ENCODE measurements at places on chromosomes 11 and 22.

GRCh38 chr11:35803115-35803514 lies 140.5 kb downstream of the TRIM44 start:
- no peak overlapping the region for H3K4me3 ChIP-seq
- no peaks in the 10 kb centered on the region for H3K4me1 ChIP-seq
- no peaks in the 10 kb centered on the region for H3K36me3 ChIP-seq
- H3K27me3 ChIP-seq = no peaks in the 10 kb centered on the region
- H3K27ac ChIP-seq = no peak overlapping the region
- DNase-seq = no peak

DNA sequence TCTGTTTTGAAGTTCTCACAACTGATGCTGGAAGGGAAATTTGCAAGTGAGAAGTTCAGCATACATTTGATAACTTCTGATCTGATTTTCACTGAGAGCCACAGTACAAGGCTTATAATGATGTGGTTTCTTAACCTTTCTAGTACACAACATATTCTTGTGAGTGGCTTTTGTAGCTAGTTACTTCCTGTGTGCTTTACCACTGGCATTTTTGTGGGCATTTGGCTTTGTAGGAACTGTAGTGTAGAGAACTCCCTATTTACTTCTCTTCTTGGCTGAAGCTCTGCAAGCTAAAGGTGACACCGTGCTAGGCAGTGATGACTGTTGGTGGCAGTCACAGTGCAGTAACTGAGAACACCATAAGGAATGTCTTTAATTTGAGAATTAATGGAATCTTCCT lies 14.9 kb downstream of the USP47 start:
- DNase-seq = no peak
- H3K4me1 ChIP-seq = peaks cover 28% of the 10 kb centered on the region
- H3K36me3 ChIP-seq = no peaks in the 10 kb centered on the region
- H3K4me3 ChIP-seq = no peak overlapping the region

DNA sequence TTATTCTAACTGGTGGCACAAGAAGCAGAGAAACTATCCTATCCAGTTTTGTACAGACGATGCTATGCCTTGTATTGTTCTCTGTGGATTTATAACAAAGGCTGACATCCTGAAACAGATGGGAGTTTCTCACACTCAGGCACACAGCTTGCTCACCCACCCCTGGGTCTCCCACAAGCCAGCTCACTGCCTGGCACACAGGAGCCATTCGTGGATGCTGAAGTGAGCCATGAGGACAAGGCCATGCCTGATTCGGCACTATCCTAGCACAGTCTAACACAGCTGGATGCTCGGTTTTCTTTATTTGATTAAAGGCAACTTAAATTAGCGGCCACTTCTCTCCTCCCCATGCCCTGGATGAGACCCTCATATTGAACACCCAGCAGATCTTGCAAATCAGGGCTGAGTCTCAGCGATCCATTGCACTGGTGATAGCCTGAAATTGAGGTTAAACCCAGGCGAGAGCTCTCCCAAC lies 25.7 kb upstream of the TMPRSS4 start:
- H3K4me3 ChIP-seq = no peak overlapping the region
- H3K4me1 ChIP-seq = no peaks in the 10 kb centered on the region
- no peak for DNase-seq
- H3K36me3 ChIP-seq = no peaks in the 10 kb centered on the region

- no peak overlapping the region for H3K27ac ChIP-seq
- no peaks in the 10 kb centered on the region for H3K27me3 ChIP-seq
- peak; percentile 62 for DNase-seq
- H3K4me3 ChIP-seq = no peak overlapping the region
- peaks cover 21% of the 10 kb centered on the region for H3K4me1 ChIP-seq
These were observed 2.2 kb downstream of the PPP2R5B start for GRCh38 chr11:64926689-64927088.

DNA sequence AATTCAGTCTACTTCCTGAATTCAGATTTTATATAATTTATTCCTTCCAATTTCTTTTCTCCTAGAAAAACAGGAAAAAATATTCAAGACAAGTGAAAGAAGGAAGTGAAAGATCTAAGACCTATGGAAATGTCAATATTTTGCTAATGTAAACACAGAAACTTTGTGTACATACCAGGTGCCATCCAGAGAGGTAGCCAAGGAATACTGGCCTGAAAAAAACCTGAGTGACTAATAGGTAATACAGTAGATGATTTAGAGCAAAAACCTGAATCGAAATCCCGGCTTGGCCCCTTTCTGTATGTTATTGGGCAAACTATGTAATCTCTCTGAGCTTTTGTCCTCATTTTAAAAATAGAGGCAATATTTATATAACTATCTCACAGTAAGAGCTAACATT lies 59.2 kb upstream of the FSHB start:
- H3K4me1 ChIP-seq = no peaks in the 10 kb centered on the region
- no peak for DNase-seq
- no peak overlapping the region for H3K4me3 ChIP-seq
- no peak overlapping the region for H3K27ac ChIP-seq
- H3K36me3 ChIP-seq = no peaks in the 10 kb centered on the region

- H3K36me3 ChIP-seq = peaks cover 21% of the 10 kb centered on the region
- peaks cover 5% of the 10 kb centered on the region for H3K4me1 ChIP-seq
- H3K27ac ChIP-seq = peak overlapping the region; percentile 73
- peak; percentile 96 for DNase-seq
These were observed 16.3 kb downstream of the SDHAF2 start for GRCh38 chr11:61446211-61446651.

DNA sequence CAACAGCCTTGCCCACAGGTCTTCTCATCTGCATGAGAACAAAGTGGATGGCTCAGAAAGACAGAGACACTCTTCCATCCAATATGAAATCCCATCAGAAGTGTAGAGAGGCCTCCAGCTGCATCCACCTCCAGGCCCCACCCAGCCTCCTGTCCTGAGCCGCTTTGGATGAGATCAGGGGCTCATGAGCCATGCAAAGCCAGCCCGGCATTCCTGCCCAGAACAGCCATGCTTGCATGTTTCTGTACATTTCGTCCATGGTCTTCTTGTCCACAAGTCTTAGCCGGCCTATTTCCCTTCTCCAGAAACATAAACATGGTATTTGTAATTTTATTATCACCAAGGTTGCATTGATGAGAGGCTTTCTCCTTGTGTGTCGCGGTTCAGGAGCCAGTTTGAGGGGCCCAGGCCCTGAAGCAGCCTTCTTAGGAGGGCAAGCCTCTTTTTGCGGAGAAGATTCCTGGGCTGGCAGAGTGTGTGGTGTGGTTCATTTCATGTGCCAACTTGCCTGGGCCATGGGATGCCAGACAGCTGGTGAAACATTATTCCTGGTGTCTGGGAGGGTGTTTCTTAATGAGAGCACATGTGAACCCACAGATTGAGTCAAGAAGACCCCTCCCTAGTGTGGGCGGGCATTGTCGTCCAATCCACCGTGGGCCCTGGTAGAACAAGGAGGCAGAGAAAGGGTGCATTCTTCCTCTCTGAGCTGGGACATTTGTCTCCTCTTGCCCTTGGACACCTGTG lies 928.9 kb downstream of the TBC1D22A start:
- H3K27me3 ChIP-seq = no peaks in the 10 kb centered on the region
- H3K4me1 ChIP-seq = no peaks in the 10 kb centered on the region
- no peak for DNase-seq
- no peak overlapping the region for H3K27ac ChIP-seq
- no peaks in the 10 kb centered on the region for H3K36me3 ChIP-seq
- H3K4me3 ChIP-seq = no peak overlapping the region

GRCh38 chr22:36739185-36739584 lies 35.6 kb upstream of the CACNG2 start:
- H3K4me3 ChIP-seq = no peak overlapping the region
- no peaks in the 10 kb centered on the region for H3K4me1 ChIP-seq
- peak; percentile 18 for DNase-seq
- no peak overlapping the region for H3K27ac ChIP-seq
- H3K27me3 ChIP-seq = no peaks in the 10 kb centered on the region

- no peak overlapping the region for H3K27ac ChIP-seq
- peaks cover 6% of the 10 kb centered on the region for H3K4me1 ChIP-seq
- no peak for DNase-seq
- H3K27me3 ChIP-seq = no peaks in the 10 kb centered on the region
These were observed 24.1 kb upstream of the CHKA start for GRCh38 chr11:68145120-68145866.

- DNase-seq = no peak
- H3K27ac ChIP-seq = no peak overlapping the region
- H3K4me1 ChIP-seq = no peaks in the 10 kb centered on the region
- H3K36me3 ChIP-seq = no peaks in the 10 kb centered on the region
These were observed 1505.2 kb downstream of the TBC1D22A start for GRCh38 chr22:48267681-48268080.

DNA sequence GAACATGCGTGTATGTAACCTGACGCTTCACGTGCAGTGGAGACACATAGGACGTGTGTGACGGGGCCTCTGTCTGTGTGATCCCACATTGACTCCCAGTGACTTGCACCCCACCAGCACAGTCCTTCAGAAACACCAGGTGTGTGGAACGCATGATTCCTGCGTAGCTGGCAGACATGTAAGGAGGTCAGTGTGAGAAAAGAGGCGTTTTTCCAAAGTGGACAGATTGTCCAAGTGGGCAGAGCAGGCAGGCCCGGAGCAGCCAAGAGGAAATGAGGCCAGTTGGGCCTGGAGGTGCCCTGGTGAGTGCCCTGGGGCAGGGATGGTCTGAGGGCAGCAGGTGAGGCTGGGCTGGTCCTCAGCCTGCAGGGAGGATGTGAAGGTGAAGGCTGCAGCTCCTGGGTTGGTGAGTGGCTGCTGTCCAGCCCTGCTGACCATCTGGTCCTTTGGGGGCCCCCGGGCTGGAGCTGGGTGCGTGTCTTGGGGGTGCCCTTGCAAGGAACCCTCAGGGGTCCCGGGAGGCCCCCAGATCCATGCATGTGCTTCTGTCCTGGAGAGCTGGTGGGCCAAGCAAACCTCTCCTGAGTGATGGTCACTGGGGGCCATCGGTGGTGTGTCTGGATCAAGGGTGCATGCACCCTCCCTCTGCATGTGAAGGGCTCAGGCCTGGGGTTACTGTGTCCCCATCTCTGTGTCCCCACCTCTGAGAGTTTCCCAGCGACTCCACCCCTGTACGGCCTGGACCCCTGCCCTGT lies 26.6 kb downstream of the SHANK3 start:
- H3K27me3 ChIP-seq = no peaks in the 10 kb centered on the region
- H3K4me3 ChIP-seq = no peak overlapping the region
- no peak overlapping the region for H3K27ac ChIP-seq
- DNase-seq = peak; percentile 50
- no peaks in the 10 kb centered on the region for H3K36me3 ChIP-seq

DNA sequence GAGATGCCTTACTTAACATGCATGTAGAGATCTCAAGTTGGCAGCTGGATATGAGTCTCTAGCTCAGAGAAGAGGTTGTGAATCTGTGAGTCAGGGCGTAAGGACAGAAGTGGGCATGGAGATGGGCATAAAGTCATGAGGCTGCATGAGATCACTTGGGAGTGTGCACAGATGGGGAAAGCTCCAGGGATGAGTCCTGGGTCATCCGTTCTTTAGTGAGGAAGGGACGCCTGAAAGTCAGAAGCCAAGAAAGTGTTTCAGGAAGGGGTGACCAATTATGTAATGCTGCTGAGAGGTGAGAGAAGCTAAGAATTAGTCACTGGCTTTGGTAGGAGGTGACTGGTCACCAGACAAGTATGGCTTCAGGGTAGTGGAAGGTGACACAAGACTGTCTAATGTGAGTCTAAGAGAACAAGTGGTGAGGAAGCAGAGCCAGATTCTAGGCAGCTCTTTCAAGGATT lies 6.7 kb downstream of the ACP2 start:
- H3K4me3 ChIP-seq = no peak overlapping the region
- no peak overlapping the region for H3K27ac ChIP-seq
- H3K27me3 ChIP-seq = no peaks in the 10 kb centered on the region
- H3K4me1 ChIP-seq = no peaks in the 10 kb centered on the region
- no peak for DNase-seq
- H3K36me3 ChIP-seq = peaks cover 73% of the 10 kb centered on the region

DNA sequence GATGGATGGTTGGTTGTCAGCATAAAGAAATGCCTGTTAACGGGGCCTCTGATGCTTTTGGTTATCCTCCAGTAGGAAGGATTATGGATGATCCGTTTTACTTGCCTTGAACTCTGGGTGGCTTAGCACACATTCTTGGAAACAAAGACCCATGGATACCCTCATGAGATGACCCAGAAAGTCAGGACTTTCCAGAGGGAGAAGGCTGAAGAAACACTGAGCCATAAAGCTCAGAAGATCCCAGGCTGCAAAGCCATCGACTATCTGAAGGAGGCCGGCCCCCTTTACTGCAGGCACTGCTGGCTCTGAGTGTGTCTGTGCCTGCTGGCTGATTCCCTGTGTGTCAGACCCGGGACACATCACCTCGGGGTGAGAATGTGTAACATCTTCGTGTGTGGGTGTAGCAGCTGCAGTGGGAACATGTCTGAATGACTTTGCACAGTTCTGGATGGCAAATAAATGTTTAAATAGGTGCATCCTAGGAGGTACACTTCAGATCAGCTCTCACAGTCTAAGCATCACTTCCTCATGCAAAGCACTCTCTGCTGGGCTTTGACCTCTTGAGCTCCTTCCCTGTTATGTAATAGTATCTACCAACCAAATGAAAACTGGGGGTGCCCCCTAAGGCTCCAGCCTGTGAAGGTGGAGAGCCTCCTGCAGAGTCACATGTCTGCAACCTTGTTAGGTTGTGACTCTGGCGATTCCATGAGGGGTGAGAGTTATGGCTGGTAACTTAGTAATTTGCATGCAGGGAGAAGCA lies 1084.9 kb downstream of the TBC1D22A start:
- no peaks in the 10 kb centered on the region for H3K4me1 ChIP-seq
- no peaks in the 10 kb centered on the region for H3K27me3 ChIP-seq
- DNase-seq = no peak
- H3K27ac ChIP-seq = no peak overlapping the region

DNA sequence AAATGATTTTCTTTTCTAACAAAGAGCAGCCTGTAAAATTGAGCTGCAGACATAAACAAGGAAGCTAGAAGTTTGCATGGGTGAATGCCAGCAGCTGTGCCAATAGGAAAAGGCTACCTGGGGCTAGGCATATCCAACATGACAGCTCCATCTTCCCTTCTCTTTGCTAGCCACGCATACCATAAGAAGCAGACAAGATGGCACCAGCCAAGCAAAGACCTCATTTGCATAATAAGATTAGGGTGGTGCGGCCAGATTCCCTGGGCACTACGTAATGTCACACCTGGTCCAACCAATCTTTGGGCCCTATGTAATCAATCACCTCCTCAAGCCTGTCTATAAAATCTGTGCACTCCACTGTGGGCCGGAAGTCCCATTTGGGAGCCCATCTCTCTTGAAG lies 108.3 kb downstream of the SWAP70 start:
- peaks cover 6% of the 10 kb centered on the region for H3K4me1 ChIP-seq
- H3K4me3 ChIP-seq = no peak overlapping the region
- no peak for DNase-seq
- H3K36me3 ChIP-seq = no peaks in the 10 kb centered on the region
- H3K27me3 ChIP-seq = no peaks in the 10 kb centered on the region
- peak overlapping the region; percentile 20 for H3K27ac ChIP-seq

Data from ascending aorta (tissue), 2 donors.